T-helper 17 cell (primary cell): ENCODE measurements at places on chromosomes 13 and 19. TPM values are rescaled to one million over a fixed set of nuclear protein-coding genes. Genes with fewer than 3 reads are reported as not detected.

- no peak for DNase-seq
Measured at GRCh38 chr19:51075998-51076397, 6.7 kb downstream of the KLK14 start.

POGLUT2 gene
- 0.22 TPM for total RNA-seq

DNA sequence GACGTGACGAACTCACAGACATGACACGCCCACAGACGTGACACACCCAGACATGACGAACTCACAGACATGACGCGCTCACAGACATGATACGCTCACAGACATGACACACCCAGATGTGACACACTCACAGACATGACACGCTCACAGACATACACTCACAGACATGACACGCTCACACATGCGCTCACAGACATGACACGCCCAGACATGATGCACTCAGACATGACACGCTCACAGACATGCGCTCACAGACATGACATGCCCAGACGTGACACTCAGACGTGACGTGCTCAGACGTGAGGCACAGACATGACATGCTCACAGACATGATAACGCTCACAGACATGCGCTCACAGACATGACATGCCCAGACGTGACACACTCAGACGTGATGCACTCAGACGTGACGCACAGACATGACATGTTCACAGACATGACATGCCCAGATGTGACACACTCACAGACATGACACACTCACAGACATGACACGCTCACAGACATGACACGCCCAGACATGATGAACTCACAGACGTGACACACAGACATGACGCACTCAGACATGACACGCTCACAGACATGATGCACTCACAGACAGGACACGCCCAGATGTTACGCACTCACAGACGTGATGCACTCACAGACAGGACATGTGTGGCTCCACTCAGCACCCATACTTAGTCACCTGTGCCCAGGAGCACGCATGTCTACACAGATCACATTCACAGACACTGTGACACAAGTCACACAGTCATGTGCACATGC, 8.1 kb downstream of the ERFL start:
- no peak for DNase-seq

DNA sequence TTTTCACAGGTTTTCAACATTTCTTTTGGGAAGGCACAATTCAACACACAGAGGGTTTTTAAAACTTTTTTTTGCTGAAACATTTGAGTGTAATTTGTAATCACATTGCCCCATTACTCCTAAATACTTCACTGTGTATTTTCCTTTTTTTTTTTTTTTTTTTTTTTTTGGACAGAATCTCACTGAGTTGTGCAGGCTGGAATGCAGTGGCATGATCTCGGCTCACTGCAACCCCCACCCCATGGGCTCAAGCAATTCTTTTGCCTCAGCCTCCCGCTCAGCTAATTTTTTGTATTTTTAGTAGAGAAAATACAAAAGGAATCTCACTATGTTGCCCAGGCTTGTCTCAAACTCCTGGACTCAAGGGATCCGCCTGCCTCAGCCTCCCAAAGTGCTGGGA, 14.8 kb upstream of the DNAJC15 start:
- no peak for DNase-seq

- no peak for DNase-seq
Measured at GRCh38 chr19:407511-408440, 1.2 kb downstream of the C2CD4C start.

- DNase-seq, result no peak
Measured at GRCh38 chr19:6772866-6773322, 386 bp downstream of the VAV1 start.

IRGC gene
- not detected for total RNA-seq

GRCh38 chr19:30671622-30672051, 299.5 kb downstream of the ZNF536 start:
- DNase-seq, result no peak

GDF15 gene
- 0.29 TPM for total RNA-seq

GRCh38 chr19:4120559-4121272, 3.2 kb downstream of the MAP2K2 start:
- DNase-seq, result no peak

DNA sequence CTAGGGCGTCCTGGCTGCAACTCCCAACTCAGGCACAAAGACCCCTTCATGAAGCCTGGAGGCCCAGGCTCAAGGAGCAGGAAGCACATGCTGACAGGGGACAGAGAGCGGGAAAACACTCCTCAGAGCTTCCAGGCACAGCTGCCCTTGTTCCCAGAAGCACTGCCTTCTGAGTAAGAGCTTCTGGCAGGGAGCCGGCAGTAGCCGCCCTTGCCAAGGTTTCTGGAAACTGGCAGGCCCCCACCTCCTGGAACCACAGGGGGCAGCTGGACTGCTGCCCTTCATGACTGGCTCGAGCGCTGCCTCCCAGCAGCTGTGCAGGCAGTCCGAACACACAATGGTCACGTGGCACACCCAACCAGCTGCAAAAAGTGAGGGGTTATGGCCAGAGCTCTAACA, 33.6 kb upstream of the EPHX3 start:
- DNase-seq, result no peak

MBD3L3 gene
- total RNA-seq, result not detected

SBK3 gene
- total RNA-seq, result not detected

GRCh38 chr19:4589579-4590410, 30.3 kb upstream of the SEMA6B start:
- DNase-seq, result no peak

DNA sequence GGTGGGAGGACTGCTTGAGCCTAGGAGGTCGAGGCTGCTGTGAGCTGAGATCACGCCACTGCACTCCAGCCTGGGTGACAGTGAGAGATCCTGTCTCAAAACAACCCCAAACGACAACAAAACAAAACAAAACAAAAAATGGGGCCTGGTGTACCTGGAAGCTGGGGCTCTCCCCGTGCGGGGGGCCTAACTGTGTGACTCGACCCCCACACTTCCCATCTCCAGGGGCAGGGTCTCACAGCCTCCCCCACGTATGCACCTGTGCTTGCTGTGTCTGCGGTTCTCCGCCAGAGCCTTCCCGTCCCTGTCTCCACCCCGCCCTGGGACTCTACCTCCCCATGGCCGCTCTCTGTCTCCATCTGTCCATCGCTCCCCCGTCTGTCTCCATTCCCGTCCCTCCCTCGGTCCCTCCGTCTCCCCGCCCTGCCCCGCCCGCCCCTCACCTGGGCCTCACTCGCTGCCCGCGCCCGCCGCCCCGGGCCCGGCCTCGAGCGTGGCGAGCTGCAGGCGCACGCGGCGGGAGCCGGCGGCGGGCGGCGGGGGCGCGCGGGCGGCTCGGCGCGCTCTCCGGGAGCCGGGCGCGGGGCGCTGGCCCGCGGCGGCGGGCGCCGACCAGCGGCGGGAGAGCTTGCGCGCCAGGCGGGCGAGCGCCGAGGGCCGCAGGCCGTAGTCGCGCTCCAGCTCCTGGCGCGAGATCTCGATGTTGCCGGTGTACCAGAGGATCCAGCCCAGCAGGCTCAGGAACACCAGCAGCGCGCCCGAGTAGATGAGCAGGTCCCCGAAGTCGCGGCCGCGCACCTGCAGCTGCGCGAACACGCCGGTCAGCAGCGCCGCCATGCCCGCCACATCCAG, 587 bp downstream of the TMEM238 start:
- DNase-seq, result peak; percentile 28

DNA sequence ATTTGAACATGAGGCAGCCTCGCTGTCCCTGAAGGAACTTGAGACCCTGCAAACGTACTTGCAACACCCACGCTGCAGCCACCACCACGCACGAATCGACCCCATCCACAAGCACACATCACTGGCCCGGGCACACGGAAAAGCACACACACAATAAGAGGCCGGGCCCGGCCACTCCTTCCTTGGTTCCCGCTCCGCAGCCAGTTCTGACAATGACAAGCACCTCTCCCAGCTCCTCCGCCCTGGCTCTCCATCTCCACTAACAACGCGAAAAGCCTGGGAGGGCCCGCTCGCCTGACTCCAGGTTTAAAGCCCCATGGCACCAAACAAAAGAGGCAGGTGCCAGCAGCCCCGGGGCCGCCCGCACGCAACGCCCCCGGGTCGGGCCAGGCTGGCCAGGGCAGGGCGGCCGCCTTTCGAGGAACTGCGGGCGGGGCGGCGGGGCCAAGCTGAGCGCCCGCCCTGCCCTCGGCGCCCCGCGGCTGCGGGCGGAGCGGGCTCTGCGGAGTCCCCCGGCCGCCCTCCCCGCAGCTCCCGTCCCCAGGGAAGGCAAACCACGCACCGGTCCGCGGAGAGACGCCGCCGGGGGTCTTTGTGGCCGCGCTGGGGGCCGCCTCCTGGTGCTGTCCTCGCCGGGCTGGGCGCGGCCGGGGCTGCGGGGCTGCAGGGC, 495 bp downstream of the DCLK1 start:
- no peak for DNase-seq

DNA sequence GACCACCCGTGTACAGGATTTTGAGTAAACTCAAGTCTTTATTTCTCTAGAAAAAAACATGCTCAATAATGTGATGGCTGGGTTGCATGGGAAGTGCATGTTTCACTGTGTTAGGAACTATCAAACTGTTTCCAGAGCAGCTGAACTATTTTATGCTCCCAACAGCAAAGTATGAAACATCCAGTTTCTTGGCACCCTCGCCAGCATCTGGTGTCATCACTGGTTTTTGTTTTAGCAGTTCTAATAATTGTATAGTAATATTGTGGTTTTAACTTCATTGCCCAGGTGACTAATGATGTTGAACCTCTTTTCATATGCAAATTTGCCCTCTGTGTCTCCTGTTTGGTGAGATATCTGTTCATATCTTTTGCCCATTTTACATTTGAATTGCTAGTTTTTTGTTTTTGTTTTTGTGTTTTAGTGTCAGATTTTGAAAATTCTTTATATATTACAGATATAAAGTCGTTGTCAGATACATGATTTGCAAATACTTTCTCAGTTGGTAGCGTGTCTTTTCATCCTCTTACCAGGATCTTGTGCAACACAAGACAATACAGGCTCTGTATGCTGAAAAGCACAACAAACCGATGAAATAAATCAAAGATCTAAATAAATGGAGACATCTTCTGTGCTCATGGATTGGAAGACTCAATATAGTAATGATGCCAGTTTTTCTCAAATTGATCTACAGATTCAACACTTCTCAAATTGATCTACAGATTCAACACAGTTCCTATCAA, 87.8 kb downstream of the IPO5 start:
- DNase-seq, result no peak

DNA sequence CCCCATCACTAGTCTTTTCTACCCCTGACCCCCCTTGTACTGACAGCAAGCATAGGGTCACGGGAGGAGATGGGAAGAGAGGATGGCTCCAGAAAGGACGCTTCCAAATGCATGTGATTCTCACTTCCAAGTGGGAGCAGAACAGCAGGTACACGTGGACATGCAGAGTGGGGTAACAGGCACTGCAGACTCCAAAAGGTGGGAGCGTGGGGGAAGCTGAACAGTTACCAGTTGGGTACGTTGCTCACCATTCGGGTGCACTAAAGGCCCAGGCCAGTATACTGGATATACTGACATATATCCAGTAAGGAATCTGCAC, 2.3 kb upstream of the ETV2 start:
- DNase-seq, result no peak

PLVAP gene
- not detected for total RNA-seq

FGF9 gene
- total RNA-seq, result 1.1 TPM

DNA sequence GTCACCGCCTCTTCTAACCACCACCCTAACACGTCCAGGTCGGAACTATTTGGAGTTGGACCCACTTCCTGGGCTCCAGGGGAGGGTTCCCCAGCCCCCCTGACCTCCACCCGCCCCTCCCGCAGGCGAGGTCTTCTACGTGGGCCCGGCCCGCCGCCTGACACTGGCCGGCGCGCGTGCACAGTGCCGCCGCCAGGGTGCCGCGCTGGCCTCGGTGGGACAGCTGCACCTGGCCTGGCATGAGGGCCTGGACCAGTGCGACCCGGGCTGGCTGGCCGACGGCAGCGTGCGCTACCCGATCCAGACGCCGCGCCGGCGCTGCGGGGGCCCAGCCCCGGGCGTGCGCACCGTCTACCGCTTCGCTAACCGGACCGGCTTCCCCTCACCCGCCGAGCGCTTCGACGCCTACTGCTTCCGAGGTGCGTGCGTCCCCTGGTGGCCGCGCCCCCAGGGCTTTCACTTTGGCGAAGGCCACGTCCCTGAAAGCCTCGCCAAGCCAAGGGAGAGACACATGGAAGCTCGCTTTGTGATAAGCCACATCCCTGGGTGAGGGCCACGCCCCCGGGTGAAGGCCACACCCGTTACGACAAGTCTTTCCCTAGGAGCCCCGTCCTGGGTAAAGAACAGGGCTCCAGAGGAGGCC, 13.2 kb downstream of the NCAN start:
- DNase-seq, result peak; percentile 65

GRCh38 chr19:1910177-1910576, 5.0 kb downstream of the ADAT3 start:
- no peak for DNase-seq

DNA sequence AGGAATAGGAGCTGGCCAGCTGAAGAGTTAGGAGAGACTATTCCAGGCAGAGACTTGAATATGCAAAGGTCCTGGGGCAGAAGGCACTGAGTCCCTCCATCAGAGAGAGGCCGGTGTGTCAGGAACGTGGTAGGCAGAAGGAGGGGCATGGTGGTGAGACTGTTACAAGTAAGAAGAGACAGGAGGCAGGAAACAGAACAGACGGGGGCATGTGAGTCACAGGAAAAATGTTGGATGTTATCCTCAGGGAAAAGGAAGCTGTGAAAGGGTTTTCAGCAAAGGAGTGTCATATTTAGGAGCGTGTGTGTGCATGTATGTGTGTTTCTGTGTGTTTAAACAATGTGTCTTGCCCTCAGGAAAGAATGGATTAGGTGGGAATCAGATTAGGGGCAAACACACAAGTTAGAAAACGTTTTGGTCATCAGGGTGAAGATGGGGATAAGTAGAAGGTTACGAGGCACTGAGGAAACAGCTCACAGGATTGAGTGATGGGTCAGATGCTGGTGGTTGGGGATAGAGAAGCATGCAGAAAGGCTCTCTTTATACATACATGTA, 1.1 kb downstream of the EDDM13 start:
- DNase-seq, result no peak

- no peak for DNase-seq
Measured at GRCh38 chr19:51246164-51246552, 4.7 kb upstream of the SIGLECL1 start.

- DNase-seq, result no peak
Measured at GRCh38 chr13:27665761-27666160, 44.1 kb downstream of the POLR1D start.

DNA sequence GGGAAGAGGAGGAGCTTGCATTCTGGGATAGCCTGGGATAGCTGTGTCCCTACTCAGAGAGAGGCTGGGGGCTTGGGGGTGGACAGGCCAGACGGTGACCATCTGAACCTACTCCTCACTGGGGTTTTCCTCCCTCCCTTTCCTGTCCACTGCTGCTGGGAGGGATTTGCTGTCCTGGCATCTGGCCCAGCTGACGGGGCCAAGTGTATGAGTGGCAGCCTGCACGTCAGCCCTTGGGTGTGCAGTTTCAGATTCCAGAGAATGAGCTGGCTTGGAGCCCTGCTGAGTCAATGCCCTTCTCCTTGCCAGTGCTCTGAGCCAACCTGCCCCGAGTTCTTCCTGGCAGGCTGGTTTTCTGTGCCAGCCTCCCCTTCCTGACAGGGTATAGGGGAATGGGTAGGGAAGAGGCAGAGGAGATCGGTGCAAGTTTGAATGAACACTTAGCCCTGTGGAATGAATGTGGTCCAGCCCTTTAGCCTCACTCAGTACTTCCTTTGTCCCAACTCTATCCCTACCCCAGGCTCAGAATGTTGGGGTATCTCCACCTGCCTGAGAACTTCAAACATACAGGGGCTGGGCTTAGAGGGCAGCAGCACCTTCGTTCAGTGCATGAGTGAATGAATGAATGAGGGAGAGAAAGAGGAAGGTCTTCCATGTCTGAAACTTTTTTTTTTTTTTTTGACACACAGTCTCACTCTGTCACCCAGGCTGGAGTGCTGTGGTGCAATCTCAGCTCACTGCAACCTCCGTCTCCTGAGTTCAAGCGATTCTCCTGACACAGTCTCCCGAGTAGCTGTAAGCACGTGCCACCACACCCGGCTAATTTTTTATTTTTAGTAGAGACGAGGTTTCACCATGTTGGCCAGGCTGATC, 1.8 kb upstream of the ANGPTL4 start:
- no peak for DNase-seq
